ENCODE measurements at places on chromosomes 11 and 22.

GRCh38 chr11:110338684-110339083, 42.3 kb upstream of the RDX start:
- no peak for DNase-seq

DNA sequence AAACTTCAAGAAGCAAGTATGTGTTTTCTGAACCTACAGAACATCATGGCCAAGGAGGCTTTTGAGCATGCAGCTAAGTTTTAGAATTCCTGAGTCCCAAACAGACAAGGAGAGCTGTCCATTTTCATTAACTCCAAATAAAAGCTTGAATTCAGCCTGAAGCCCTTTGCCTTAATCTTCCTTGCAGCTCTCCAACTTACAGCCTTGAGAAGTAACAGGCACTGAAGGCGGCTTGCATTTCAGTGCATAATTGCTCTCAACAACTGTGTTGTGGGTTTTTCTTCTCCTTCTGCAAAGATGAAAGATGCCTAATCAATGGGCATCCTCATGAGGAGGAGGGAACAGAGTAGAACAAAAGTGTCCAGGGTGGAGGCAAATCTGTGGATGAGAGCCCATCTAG, 286.0 kb downstream of the FAT3 start:
- DNase-seq: no peak

DNA sequence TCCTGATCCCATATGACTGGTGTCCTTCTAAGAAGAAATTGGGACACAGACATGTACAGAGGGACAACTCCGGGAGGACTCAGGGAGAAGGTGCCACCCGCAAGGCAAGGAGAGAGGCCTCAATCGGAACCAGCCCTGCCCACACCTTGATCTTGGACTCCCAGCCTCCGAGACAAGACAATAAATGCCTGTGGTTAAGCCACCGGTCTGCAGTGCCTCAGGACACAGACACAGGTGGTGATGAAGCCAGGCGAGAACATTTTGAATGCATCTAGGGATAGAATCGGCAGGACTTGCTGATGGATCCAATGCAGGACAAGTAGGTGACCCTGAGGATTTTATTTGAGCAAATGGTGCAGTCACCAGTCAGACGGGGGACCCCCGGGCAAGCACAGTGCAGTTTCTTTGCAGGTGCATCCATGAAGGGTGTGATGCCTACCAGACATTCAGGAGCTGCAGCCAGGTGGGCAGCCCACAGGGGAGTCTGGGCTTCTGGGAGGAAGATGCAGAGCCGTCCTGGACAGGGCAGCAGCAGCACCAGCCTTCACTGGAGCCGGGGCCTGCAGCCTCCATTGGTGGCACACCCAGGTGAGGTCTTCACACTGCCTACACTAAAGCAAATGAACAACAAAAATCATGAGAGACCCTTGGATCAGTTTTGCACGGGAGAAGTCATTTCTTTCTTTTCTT, 20.2 kb upstream of the SEPTIN5 start:
- DNase-seq: no peak

- no peak for DNase-seq
Observed at GRCh38 chr11:6237266-6237665, 1.6 kb upstream of the CNGA4 start.

DNA sequence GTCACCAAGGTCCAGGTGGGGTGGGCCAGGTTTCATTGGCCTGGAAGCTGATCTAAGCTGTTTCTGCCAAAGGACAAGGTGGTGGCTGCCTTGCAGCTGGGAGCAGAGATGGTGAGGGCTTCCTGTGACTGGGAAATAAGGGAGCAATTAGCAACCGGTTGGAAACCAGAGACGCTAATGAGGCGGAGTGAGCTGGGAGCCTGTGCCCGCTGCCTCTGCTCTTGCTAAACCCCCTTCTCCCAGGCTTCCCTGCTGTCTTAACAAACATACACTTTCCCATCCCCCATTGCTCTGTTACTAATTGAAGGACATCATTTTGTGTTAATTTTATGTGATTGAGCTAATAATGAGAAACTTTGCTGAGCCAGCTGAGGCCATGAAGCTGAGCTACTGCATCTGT, 121.8 kb downstream of the INSC start:
- DNase-seq: no peak

All from NCI-H2029 (cell line).